Naive thymus-derived CD8-positive, alpha-beta T cell (primary cell): ENCODE measurements at places on chromosomes 12 and 14. TPM values are rescaled to one million over a fixed set of nuclear protein-coding genes. Genes with fewer than 3 reads are reported as not detected.

GRCh38 chr12:14810953-14811483 is 3.0 kb downstream of the SMCO3 start:
- no peak for DNase-seq
- no peak overlapping the region for H3K27ac ChIP-seq
- H3K27me3 ChIP-seq = no peaks in the 10 kb centered on the region
- no peak overlapping the region for H3K4me3 ChIP-seq

RAB21 gene
- polyA plus RNA-seq = 41.0 TPM

FAM234B gene
- polyA plus RNA-seq = 4.3 TPM

DNA sequence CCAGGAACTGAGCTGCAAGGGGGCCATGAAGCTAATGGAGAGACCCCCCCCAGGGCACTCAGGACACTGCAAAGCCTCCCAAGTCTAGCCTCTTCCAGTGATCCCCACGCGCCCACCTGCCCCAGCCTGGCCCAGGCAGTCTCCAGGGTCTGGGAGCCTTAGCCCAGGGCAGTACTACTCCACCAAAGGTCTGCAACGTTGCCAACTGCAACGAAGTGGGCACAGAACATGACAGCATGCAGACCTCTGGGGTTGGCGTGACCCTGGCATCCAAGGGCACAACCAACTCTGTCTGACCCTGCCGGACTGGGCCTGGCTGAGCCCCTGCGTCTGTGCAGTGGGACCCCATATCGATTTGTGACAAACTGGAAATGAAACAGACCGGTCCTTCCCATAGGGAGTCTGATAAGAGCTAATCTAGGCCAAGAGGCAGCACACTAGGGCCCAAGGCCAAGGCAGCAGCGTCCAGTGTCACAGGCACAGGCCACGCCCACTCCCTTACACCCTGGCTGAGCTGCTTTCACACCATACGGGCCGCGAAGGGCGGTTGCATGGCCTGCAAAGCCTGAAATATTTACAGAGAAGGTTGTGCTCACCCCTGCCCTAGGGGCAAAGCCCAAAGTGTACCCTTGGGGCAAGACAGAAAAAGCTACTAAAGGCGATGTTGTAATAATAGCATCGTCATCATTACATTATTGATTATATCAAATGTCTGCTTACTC is 76.7 kb downstream of the NCOR2 start:
- H3K4me1 ChIP-seq = peaks cover 31% of the 10 kb centered on the region
- H3K4me3 ChIP-seq = no peak overlapping the region
- H3K27me3 ChIP-seq = no peaks in the 10 kb centered on the region
- DNase-seq = no peak
- peaks cover 38% of the 10 kb centered on the region for H3K36me3 ChIP-seq
- H3K27ac ChIP-seq = no peak overlapping the region

DNA sequence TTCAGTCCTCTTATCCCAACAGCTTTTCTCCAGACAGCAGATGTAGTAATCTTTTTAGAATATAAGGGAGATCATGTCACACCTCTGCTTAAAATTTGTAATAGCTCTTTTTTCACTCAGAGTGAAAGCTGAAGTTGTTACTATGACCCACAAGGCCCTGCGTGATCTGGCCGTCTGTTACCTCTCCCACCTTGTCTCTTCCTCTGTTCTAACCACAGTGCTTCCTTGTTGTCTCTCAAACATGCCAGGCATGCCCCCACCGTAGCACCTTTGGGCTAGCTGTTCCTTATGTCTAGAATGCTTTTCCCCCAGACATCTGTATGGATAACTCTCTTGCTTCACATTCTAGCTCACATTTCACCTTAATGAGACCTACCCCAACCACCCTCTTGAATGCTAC is 6.5 kb downstream of the NECAP1 start:
- peak; percentile 29 for DNase-seq
- H3K4me3 ChIP-seq = peak overlapping the region; percentile 79
- H3K4me1 ChIP-seq = peaks cover 52% of the 10 kb centered on the region
- H3K27me3 ChIP-seq = no peaks in the 10 kb centered on the region

DNA sequence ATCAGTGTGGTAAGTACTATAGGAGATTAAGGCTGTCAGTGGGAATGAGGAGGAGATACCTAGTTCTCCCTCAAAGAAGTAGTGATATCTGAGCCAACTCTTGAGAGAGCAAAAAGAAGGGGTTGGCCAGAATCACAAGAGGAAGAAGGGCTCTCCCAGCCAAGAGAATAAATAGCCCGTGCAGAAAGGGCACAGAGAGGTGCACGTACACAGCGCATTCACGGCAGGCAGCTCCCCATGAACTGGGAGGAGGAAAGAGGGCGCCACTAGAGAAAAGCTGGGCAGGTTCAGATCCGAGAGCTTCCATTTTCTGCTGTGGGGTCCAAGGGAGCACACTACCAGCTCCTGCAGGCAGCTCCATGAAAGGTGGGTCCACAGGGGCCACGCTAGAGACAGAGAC is 59.9 kb downstream of the PPP2R5E start:
- peaks cover 55% of the 10 kb centered on the region for H3K4me1 ChIP-seq
- no peak for DNase-seq
- H3K4me3 ChIP-seq = no peak overlapping the region
- H3K27ac ChIP-seq = peak overlapping the region; percentile 77
- no peaks in the 10 kb centered on the region for H3K36me3 ChIP-seq
- no peaks in the 10 kb centered on the region for H3K27me3 ChIP-seq

LYZ gene
- polyA plus RNA-seq = 0.09 TPM

CACNA2D4 gene
- polyA plus RNA-seq = 2.1 TPM

PRB2 gene
- polyA plus RNA-seq = not detected

HOXC9 gene
- not detected for polyA plus RNA-seq

DNA sequence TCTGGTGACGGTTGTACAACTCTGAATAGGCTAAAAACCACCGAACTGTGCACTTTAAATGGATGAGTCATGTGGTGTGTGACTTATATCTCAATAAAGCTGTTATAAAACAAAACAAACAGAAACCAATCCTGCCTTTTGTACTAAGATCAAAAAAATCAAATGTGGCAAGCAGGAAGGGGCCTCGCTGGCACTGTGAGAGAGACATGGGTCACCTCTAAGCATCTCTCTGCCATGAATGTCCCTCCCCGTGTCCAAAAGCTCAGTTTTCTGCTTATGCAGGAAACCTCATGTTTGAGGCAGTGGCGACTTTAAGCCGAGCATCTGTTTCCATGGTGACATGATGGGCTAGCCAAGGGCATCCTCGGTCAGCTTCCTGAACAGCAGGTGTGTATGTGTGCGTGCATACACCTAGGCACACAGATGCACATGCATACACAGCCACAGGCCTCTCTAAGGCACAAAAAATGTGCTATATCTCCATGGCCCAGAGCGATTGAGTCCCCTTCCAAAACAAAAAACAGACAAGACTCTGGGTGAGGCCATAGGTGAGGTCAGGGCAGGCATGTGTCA is 44.4 kb downstream of the ARL6IP4 start:
- peak overlapping the region; percentile 74 for H3K27ac ChIP-seq
- peaks cover 26% of the 10 kb centered on the region for H3K36me3 ChIP-seq
- no peaks in the 10 kb centered on the region for H3K27me3 ChIP-seq
- H3K4me1 ChIP-seq = peaks cover 42% of the 10 kb centered on the region
- no peak for DNase-seq
- no peak overlapping the region for H3K4me3 ChIP-seq

ABHD12B gene
- polyA plus RNA-seq = not detected

AMN gene
- polyA plus RNA-seq = 4.1 TPM

GRCh38 chr12:22709292-22709691 is 84.3 kb downstream of the ETNK1 start:
- H3K4me1 ChIP-seq = peaks cover 2% of the 10 kb centered on the region
- H3K4me3 ChIP-seq = no peak overlapping the region
- no peaks in the 10 kb centered on the region for H3K36me3 ChIP-seq
- DNase-seq = no peak
- no peaks in the 10 kb centered on the region for H3K27me3 ChIP-seq

DNA sequence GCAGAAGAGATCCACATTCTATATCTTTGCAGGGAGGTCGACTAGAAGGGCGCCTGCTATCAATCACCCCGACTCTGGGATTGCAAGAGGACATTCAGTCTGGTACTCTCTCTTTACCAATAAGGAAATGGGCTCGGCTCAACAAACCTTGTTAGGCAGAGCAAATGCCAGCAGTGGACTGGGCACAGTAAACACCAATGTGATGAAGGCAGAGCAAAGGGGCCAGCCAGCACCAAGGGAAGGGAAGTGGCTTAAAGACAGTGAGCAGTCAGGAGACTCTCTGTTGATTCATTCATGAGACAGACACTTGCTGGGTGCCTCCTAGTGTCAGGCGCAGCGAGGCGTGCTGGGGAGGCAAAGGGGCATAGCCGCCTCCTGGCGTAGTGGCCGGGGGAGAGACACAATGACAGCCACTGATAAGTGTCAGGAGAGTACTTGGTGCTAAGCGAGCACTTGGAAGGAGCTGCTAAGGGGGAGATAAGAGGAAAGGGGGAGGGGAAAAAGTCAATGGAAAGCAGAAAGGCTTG is 34.1 kb downstream of the TMCC3 start:
- H3K4me1 ChIP-seq = peaks cover 3% of the 10 kb centered on the region
- H3K27me3 ChIP-seq = peaks cover 1% of the 10 kb centered on the region
- H3K36me3 ChIP-seq = no peaks in the 10 kb centered on the region
- H3K4me3 ChIP-seq = no peak overlapping the region
- no peak overlapping the region for H3K27ac ChIP-seq
- no peak for DNase-seq

CLEC1B gene
- polyA plus RNA-seq = not detected

CMKLR1 gene
- not detected for polyA plus RNA-seq

DNA sequence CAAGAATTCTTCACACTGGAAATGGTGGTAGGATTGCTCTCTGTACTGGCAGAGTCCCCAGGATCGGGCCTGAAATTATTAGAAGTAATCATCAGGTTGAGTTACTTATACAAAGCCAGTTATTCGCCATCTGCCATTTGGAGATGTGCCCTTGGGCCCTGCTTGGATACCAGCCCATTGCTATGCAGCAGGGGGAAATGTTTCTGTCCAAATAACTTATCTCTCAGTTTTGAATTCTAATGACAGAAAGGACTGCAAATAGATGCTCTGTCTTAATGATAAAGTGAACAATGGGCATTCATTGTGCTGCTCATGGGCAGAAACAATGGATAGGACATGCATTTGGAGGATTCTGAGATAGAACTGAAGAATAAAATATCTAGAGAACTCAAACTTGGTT is 139.1 kb upstream of the PELI2 start:
- no peak overlapping the region for H3K4me3 ChIP-seq
- H3K27ac ChIP-seq = no peak overlapping the region
- no peaks in the 10 kb centered on the region for H3K4me1 ChIP-seq
- no peak for DNase-seq
- peaks cover 9% of the 10 kb centered on the region for H3K27me3 ChIP-seq

DNA sequence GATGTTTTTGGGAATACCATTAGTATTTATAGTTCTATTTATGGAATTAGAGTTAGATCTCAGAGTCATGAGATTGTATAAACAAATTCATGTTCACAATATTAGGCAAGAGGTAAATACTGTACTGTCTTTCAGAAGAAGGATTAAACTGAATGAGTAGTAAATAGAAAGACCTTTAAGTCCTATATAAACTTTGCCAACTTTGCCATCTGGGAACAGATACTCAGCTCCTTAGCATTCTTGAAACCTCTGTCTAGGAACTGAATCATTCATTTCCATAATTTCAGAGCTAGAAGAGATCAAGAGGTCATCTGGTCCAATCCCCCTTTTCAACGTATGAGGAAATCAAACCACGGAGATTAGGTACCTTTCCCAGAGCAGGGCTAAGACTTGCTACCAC is 141.1 kb downstream of the CAND1 start:
- no peak for DNase-seq
- no peak overlapping the region for H3K4me3 ChIP-seq
- H3K4me1 ChIP-seq = no peaks in the 10 kb centered on the region
- peaks cover 22% of the 10 kb centered on the region for H3K36me3 ChIP-seq
- no peak overlapping the region for H3K27ac ChIP-seq

- no peak overlapping the region for H3K27ac ChIP-seq
Observed at GRCh38 chr12:16165506-16165905, 112.0 kb downstream of the SLC15A5 start.

DNA sequence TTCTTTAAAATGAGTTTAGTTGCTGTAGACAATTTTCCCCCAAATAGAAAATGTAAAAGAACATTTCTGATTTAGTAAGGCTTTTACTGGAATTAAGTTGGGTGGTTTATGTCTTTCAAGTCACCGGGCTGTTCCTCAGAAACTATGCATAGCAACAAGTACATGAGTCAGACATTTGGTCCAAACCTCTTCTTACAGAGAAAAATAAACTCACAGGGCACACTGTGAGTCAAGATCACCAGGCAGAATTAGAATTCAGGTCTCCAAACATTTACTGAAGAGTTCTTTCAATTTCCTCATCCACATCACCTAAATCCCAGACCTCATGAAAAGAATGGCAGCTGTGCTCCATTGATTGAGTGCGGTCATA is 476.1 kb upstream of the SOX5 start:
- H3K4me1 ChIP-seq = peaks cover 5% of the 10 kb centered on the region
- no peak for DNase-seq
- peaks cover 5% of the 10 kb centered on the region for H3K27me3 ChIP-seq
- H3K4me3 ChIP-seq = no peak overlapping the region

GRCh38 chr12:4353785-4354208 is 25.7 kb downstream of the FGF23 start:
- H3K27me3 ChIP-seq = no peaks in the 10 kb centered on the region
- H3K4me3 ChIP-seq = no peak overlapping the region
- peaks cover 6% of the 10 kb centered on the region for H3K36me3 ChIP-seq
- H3K4me1 ChIP-seq = peaks cover 8% of the 10 kb centered on the region

FBLN5 gene
- polyA plus RNA-seq = 21.2 TPM

DNA sequence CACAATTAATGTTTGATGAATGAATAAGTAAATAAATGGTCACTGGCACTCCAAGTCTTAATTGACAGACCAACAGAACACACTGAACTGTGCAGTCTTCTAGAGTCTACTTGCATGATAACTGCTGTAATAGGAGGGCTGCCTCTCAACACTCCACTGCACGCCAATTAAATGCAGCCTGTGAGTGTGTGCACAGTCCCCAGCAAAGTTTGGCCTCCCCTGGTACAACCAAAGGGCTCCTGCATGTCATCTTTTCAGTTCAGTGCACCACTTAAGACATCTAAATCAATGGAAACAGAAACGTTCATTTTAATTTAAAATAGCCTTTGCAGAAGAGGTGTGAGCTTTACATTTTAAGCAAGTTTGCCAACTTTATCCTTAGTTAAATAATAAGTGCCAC is 121.7 kb upstream of the USP15 start:
- no peaks in the 10 kb centered on the region for H3K27me3 ChIP-seq
- H3K27ac ChIP-seq = no peak overlapping the region
- H3K36me3 ChIP-seq = no peaks in the 10 kb centered on the region
- H3K4me3 ChIP-seq = no peak overlapping the region

DNA sequence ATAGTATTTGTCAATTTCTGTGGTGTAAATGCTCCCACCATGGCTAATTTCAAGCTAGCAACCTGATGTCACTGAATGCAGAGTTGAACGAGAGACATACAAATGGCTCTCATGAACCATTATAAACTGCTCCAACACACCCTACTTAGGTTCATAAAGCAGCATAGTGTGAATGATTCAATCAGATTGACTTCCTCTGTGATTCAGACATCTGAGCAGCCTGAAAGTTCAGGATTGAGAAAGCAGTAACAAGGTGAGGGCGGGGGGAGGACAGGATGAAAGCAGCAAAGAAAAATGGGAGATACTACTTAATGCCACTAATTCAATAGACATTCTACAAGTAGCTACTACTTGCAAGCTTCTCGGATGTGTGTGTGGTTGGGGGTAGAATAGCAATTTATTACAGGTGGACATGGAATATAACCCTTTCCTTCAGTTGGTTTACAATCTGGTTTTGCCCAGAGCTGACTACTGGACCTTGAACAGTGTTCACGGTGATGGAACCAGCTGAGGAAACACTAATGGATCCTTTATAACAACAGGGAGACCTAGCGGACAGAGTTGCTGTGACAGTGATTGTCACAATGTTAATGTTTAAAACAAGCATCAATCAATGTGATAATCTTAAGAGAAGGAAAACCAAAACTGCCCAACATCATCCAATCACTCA is 52.5 kb upstream of the PELI2 start:
- DNase-seq = no peak
- H3K27me3 ChIP-seq = peaks cover 2% of the 10 kb centered on the region
- H3K4me3 ChIP-seq = no peak overlapping the region
- no peaks in the 10 kb centered on the region for H3K36me3 ChIP-seq
- no peak overlapping the region for H3K27ac ChIP-seq

OTX2 gene
- not detected for polyA plus RNA-seq
